ENCODE measurements at places on chromosomes 12 and 14.

DNA sequence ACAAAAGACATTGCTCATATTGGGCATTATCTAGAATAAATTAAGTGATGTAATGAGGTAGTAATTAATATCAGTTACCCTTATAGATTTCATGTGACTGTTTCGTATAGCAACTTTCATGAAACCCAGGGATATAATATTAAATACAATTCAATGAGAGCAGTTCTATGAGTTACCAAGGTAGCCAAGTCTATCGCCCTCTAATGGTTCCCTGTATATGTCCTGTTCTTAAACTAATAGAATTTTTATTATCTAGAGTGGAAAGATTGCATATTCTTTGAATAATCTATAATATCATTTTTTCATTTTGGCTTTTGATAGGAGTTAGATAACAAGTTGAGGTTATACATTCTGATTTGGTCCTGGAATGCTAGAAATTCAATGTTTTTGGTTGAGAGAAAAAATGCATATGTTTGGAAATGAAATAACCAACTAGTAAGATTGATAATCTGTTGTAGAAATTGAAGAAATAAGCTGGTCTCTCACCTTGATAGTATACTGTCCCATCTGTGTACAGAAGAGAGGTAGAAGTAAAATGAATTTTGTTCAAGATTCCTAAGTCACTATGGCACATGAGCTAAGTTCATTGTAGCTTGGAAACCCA is 59.7 kb downstream of the SCFD1 start:
- DNase-seq = no peak

- DNase-seq = no peak
Observed at GRCh38 chr14:49310298-49310697, 275.9 kb downstream of the RPS29 start.

GRCh38 chr14:89493406-89493805 is 76.4 kb upstream of the FOXN3 start:
- no peak for DNase-seq

DNA sequence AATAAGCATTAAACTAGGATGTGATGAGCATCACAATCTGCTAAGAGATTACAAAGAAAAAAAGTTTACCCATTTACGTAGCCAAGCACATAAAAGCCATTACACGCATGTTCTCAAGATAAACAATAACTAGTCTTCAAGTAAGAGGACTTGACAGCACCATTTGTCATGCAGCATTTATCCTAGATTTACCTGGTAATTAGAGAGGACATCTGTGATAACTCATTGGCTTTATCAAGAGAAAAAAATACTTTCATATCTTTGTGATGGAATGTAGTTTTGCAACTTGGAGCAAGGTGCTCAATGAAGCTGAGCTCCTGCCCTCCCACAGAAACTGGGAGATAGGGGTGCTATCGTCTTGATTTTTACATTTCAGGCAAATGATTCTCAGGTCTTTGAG is 1023.7 kb downstream of the FSCB start:
- no peak for DNase-seq

DNA sequence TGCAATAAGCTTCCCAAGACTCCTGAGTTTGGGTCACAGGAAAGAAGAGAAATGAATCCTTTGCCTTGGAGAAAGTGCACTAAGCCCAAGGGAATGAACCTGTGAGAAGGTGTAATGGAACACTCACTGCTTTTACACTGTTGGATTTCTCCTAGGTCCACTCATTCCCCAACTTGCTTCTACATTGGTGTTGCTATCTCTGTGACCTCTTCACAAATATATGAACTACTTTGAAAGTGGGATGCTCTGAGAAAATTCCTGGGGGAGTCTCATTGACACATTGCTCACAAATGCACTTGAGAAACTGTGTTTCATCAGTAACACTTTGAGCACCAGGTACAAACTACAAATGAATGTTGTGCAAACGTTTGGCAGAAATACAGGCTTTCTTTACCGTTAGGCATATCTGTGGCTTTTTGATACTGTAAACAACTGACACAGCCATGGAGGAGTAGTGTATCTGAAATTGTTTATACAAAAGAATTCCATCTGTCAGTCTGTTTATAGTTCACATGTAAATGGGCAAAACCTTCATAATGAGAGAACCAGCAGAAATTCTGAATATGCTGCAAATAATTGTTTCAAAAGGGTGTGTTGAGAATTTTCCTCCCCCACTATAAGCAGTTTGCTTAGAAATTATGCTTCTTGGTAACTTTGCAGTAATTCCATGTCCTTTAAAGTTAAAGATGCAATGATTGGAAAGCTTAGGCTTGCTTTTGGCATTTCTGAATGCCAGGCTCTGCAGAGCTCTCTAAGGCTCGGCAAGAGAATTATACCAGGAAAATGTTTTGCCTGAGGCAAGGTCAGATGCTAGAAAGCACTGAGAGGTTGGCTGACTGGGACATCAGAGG is 348.5 kb upstream of the DDHD1 start:
- DNase-seq = no peak

DNA sequence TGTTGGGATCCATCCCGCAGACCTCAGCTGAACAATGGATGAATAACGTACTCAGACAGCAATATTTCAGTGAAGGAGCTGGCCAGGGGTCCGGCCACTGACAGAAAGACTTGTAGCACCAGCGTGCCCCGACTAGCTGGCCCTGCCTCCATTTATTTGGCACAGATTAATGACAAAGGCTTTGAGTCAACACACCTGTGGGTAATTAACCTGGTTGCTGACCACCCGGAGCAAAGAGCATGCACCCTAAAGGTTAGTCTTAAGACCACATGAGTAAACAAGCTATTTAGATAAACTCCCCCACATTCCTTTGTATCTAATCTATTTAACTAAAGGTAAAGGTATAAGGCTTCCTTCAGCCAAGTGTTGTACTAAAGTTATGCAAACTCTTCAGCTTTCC is 868.6 kb downstream of the LRFN5 start:
- no peak for DNase-seq

DNA sequence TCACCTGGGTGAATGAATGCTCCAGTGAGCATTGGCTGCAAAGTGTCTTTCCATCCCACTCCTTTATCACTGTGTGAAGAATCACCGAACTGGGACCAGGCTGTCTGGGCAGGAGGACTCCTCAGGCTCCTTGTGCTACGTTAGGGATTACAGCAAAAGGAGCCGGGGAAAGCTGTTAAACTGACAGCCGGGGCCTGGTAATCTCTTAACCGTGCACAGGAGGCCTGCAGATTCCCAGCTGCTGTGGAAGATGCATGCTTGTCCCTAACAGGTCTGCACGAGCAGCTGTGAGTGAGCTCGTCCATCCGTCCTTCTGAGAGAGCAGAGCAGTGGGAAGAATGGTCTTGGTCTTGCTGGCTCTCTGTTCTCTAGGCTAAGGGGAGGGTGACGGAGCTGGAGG is 231.5 kb downstream of the AACS start:
- no peak for DNase-seq

DNA sequence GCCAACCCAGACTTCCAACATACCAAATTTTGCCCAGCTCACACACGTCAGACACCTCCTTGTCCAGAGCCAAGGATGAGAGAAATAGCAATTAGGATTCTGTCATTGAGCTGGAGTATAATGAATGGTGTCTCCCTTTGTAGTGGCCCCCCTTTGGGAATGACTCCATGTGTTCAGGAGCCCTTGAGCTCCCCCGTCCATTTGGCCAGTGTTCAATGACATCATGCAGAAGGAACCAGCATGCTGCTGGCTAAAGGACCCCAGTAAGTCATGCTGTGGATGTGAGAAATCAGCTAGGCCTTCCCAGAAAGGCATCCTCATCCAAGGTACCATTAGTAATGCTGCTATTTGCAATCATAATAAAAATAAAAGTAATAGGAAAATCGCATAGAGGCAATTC is 158.8 kb upstream of the SRRM4 start:
- DNase-seq = no peak

DNA sequence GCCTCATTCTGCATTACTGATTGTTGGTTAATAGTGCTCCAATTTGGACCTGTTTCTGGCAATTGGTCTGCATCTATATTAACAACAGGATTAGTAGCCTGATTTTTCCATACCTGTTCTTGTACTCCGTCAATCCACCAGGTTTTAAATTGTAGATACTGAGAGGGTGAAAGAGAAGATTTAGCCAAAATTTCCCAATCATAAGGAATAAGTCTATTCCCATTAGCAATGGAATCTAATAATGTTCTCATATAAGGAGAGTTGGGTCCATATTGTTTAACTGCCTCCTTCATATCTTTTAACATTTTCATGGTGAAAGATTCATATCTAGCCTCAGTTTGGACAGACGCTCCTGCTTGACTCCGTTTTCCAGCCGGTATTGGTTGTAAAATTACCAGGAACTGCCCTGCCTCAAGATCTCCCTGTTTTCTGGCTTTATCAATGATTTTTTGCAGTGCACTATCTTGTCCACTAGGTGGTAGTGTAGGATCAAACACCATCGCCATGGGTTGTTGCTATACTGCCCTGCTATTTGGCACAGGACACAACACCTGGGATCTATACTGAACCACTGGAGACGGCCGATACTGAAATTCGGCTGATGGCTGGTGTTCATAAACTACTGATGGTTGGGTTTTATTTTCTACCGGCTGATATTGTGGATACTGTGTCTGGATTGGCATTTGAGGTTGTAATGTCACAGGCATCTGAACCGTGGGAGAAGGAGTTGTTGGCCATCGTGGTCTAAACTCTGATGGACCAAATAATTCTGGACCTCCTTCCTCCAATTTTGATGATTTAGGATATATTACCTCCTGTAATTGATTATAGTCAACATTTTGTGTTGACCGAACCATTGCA is 25.2 kb downstream of the DHRS4L2 start:
- DNase-seq = no peak

Measured in stimulated activated CD4-positive, alpha-beta T cell treated with anti-CD3 and anti-CD28 coated beads, Interleukin-1b, Interleukin-23, amount 100 ng/mL, for 1 hour (primary cell).